ENCODE measurements at places on chromosomes 2 and 18.
A peak's percentile ranks its signal among the peaks of the same experiment; 100 is the strongest.

- DNase-seq = peak; percentile 18
These were observed 175.8 kb downstream of the LOXHD1 start for GRCh38 chr18:46481048-46481846.

- no peak for DNase-seq
These were observed 44.4 kb upstream of the BZW1 start for GRCh38 chr2:200767111-200767885.

GRCh38 chr2:228999326-228999725 is 271.8 kb downstream of the PID1 start:
- no peak for DNase-seq

DNA sequence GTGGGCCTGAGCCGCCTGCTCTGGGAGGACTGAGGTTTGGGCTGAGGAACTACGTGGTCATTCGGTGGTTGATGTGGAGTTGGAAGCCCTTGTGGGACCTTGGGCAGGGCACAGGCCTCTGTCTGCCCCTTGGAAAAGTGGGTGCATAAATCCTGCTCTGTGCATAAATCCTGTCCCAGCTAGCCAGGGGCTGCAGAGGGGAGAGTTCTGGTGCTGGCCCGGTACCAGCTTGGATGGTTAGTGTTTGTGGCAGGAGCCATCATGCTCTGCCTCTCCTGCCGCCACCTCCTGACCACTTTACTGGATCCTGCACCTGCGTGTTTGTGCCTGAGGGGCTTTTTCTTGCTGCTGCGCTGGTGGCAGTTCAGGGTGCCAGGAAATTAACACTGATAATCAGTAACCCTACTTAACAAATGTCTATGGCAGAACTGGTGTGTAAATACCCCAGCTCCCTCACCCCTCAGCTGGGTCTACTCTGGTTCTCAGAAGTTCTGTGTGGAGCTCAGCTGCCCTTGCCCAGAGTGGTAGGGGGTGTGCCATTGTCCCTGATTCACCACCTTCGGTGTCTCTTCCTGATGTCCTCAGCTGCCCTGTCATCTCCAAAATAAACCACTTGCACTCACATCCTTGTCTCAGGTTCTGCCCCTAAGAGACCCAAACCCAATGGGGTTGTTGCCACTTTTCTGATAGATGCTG is 156.8 kb downstream of the GLI2 start:
- DNase-seq = no peak

GRCh38 chr18:57922885-57923284 is 119.8 kb upstream of the ATP8B1 start:
- DNase-seq = no peak

- no peak for DNase-seq
These were observed 16.6 kb downstream of the KCNG2 start for GRCh38 chr18:79814373-79814772.

- peak; percentile 80 for DNase-seq
These were observed 147.6 kb downstream of the HDAC4 start for GRCh38 chr2:239253264-239253663.

GRCh38 chr18:57346876-57347275 is 5.5 kb upstream of the ST8SIA3 start:
- DNase-seq = no peak

DNA sequence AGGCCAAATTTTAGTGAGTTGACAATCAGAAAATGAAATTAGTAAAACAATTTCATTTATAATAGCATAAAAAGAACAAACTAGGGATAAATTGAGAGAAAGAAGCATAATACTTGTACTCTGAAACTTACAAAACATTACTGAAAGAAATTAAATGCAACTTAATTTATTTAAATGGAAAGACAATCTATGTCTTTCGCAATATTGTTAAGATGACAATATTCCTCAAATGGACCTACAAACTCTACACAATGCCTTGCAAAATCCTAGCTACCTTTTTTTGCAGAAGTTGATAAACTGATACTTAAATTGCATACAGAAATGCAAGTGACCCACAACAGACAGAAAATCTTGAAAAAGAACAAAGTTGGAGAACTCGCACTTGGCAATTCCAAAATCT is 9.1 kb downstream of the EPG5 start:
- DNase-seq = peak; percentile 10

DNA sequence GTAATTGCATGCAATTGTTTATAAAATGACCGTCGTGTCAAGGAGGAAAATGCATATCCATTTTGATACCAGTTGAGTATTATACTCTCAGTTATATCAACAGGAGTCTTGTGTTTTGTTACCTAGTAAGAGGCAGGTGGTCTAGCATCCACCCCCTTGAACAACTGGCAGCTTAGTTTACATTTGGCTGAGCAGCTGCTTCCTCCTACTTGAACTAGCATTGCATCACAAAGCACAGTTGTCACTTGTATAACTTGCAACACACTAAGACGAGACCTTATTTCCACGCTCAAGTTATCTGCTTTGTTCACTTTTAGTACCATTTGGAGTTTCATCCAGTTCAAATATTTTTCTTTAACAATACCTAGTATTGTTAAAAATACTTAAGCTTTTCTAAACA is 75.4 kb upstream of the UBE2E3 start:
- peak; percentile 11 for DNase-seq

GRCh38 chr2:54295911-54296310 is 39.9 kb upstream of the TSPYL6 start:
- DNase-seq = no peak

GRCh38 chr2:206721256-206721920 is 3.2 kb upstream of the DYTN start:
- DNase-seq = no peak

Data from MV-4-11 (cell line).